ENCODE measurements at places on chromosomes 11 and 22.

GRCh38 chr22:19929586-19930550, 11.7 kb upstream of the COMT start:
- no peak for DNase-seq

- no peak for DNase-seq
Measured at GRCh38 chr11:19200410-19201201, 1.2 kb downstream of the CSRP3 start.

- no peak for DNase-seq
Measured at GRCh38 chr11:16796311-16796710, 57.9 kb downstream of the C11orf58 start.

DNA sequence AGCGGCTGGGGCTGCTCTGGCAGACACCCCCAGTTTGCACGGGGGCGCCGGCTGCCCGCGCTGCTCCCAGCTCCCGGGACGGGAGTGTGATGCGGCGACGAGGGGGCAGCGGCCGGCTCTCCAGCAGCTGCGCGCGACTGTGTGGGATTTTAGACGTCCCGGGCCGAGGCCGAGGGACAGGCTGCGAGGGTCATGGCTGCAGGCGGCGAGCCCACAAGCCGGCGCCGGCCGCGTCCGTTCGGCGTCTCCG, 159 bp downstream of the FZD4 start:
- DNase-seq: no peak

- no peak for DNase-seq
Measured at GRCh38 chr11:78076733-78077403, 2.8 kb downstream of the NDUFC2 start.

- DNase-seq: no peak
Measured at GRCh38 chr11:11816511-11817314, 25.1 kb upstream of the USP47 start.

- DNase-seq: no peak
Measured at GRCh38 chr11:85088286-85088685, 538.9 kb downstream of the DLG2 start.

DNA sequence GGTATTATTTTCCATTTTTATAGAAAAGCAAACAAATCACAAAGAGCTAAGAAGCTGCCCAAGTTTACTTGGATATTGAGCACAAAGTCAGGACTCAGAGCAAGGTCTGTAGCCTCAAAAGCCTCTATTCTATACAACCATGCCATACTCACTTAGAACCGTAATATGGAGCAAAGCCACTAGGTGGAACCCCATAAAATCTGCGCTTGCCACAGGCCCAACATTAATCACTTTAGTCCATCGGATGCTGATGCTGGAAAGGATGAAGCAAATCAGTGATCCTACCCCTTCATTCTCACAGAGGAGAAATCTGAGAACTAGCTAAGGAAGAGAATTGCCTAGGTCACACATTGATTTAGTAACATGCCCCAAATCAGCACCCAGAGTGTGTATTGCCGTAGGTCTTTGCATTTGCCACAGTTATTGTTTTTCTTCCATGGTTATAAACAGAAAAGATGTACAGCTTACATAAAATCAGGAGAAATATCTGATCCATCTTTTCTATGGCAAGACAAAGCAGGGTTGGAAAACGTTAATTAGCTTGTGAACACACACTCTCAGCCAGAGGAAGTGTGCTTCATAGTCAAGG, 56.7 kb upstream of the RAB38 start:
- DNase-seq: no peak

DNA sequence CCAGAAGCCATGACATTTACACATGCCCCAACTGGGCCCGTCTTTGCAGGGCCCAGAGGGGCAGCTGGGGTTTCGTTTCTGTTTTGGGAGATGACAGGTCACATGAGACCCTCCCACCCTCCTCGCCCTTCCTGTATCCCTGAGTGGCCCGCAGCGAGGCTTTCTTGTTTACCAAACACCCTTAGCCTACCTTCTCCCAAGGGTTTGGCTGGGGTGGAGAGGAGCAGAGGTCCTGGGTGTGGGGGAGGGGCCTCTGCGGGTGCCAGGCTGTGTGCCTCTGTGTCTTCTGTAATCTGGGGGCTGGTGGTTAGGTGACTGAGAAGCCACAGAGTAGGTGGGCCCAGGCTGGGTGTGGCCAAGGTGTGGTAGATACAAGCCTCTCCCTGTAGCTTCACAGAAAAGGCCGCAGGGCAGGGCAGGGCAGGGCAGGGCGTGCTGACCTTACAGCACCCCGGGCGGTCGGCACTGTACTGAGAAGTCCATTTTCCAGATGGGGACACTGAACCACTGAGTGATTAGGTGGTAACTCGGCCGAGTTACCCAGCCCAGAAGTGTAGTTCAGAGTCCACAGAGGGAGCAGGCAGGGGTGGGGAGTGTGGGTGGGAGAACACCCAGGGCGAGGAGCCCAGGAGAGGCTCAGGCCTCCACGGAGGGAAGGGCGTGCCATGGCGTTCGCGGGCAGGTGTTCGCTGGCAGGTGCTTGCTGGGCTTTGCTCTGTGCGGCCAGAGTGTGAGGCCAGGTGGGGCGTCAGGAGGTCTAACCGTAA, 8.7 kb downstream of the PRR5 start:
- DNase-seq: no peak

GRCh38 chr22:21014726-21015465, at the start of gene P2RX6:
P2RX6 (plus strand) TSS chr22:21015165; CDS start chr22:21015175, 10 bp downstream.
- DNase-seq: no peak
